ENCODE measurements at places on chromosomes 3 and 15. TPM values are rescaled to one million over a fixed set of nuclear protein-coding genes. Genes with fewer than 3 reads are reported as not detected.

The PIGBOS1 gene
- polyA plus RNA-seq, result 19.7 TPM

The GRM2 gene
- polyA plus RNA-seq, result not detected

The SCAMP2 gene
- polyA plus RNA-seq, result 127 TPM

The CCR8 gene
- polyA plus RNA-seq, result not detected

The DUOX2 gene
- not detected for polyA plus RNA-seq

The PPP2R3A gene
- 26.6 TPM for polyA plus RNA-seq

The CAMK2N2 gene
- 0.07 TPM for polyA plus RNA-seq

The NRROS gene
- polyA plus RNA-seq, result 0.11 TPM

The DGKG gene
- polyA plus RNA-seq, result 4.8 TPM

The SAMD7 gene
- not detected for polyA plus RNA-seq

The FAM107A gene
- polyA plus RNA-seq, result 0.02 TPM

The LEKR1 gene
- 0.17 TPM for polyA plus RNA-seq

The THAP10 gene
- 2.7 TPM for polyA plus RNA-seq

The MUC4 gene
- polyA plus RNA-seq, result not detected

The ITPKA gene
- 1.5 TPM for polyA plus RNA-seq

The LYSMD2 gene
- 6.5 TPM for polyA plus RNA-seq

The ELL3 gene
- 2.3 TPM for polyA plus RNA-seq

The VGLL3 gene
- 27.2 TPM for polyA plus RNA-seq

Measured in AG04450 (cell line).